HS-27A (cell line): ENCODE measurements at places on chromosomes 16 and 17.

DNA sequence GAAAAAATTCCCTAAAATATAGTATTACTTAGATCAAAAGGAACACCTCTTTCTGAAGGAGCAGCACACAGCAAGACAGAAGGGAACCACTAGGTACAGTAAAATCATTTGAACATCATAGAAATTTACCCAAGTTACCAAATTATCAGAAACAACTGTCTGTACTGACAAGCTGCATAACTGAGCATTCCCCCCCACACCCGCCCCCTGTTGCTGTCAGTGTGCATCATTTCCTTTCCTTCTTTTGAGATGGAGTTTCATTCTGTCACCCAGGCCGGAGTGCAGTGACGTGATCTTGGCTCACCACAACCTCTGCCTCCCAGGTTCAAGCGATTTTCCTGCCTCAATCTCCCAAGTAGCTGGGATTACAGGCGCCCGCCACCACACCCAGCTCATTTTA lies 120.7 kb downstream of the TRIM37 start:
- no peak for DNase-seq

GRCh38 chr16:84648595-84649510 lies 542 bp downstream of the KLHL36 start:
- no peak for DNase-seq

DNA sequence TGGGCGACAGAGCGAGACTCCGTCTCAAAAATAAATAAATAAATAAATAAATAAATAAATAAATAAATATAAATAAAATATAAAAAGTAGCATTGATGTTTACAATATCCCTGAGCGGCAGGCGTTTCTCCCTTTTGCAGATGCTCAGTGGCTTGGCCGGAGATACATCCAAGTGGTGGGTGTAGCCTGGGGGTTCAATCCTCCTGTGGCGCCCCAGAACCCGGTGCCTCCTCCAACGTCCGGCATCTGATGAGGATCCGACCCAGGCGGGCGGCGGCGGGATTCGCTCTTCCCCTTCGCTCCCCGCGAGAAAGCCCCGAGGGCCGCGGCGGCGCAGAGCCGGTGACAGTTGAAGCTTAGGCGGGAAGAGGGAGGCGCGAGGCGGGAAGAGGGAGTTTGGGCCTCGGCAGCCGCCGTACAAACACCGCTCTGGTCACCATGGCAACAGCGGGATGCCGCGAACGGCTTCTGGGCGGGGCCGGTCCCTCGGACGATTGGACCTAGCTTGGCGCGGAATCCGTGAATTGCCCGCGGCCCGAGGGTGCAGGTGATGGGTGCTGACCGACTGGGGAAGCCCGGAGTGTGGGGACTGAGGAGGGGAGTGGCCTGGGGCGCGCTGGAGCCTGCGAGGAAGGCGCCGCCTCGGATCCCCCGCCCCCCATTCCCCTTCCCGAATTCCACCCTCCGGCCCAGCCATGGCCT lies 12.7 kb upstream of the ALDOA start:
- peak; percentile 82 for DNase-seq

GRCh38 chr17:64694207-64694606 lies 32.1 kb upstream of the SMURF2 start:
- DNase-seq, result no peak

DNA sequence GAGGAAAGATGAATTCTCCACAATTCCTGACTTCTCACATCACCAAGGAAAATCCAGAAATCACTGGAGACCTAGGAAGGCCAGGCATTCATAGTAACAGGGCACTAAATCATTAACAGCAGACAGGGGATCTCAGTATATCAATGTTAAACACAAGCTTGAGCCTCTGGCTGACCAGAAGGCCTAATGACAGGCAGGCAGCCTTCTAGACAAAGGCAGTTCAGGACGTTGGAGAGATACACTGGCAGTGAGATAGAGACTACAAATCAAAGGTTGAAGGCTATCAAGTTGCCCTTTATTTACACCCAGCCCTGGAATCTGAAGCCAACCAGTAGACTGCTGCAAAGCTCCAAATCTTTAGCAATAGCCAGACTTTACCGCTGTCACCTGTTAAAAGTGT lies 422.8 kb upstream of the CCL2 start:
- DNase-seq, result no peak

DNA sequence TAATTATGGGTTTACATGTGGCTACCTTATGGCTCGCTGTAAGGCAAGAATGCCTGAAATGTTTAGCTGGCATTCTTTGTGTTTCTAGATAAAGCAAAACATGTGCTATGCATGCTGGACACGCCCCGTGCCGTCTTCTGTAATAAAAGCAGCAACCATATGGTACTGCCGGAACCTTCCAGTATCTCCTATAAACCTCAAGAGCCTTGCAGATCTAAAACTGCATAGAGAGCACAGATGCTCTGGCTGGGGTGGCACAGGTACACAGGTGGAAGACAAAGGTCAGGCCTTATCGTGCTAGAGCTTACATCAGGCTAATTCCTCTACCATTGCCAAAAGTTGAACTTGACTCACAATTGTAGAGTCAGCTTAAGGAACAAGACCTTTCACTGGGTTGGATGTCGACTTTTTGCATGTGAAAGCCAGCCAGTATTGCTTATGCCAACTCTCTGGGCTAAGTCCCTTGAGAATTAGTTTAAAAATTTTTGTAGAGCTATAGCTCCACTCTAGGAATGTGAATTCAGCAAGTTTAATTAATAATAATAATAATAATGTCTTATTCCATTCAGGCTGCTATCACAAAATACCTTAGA lies 187.4 kb upstream of the CACNG5 start:
- no peak for DNase-seq

- DNase-seq, result no peak
Observed at GRCh38 chr17:62778990-62779681, 29.0 kb downstream of the MARCHF10 start.

DNA sequence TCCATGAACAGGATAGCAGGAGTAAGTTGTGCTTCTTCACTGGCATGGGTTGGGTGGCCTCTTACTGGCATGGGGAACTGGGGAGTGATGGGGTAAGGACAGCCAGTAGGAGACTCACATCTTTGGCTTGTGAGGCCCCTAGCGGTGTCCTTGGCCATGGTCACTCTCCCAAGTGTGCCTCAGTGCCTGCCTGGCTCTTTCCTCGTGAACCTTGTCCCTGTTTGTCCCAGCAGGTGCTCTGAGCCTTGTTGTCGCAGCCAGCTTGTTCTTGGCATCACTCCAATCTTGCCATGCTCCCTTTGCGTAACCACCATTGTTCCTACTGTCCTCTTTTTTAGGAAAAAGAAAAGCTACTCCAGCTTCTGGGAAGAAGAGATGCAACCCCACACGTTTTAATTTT lies 53.6 kb upstream of the SDK2 start:
- no peak for DNase-seq

DNA sequence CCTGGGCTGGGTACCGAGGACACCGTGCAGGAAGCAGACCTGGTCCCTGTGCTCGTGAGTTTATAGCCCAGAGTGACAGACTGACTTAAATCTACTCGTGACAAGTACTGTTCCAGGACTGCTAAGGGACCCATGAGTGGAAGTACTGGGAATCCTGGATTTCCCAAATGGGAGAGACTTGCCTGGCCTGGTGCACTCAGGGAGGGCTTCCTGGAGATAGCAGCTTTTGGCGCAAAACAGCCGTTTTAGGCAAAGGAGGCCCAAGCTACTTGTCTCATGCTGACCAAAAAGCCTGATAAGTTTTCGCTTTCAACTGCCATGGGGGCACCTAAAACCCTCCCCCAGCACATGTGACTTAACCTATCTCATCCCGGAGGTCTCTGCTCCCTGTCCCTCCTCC lies 51.4 kb downstream of the ATP2C2 start:
- DNase-seq, result no peak

GRCh38 chr16:67673712-67674580 lies 7.3 kb downstream of the C16orf86 start:
- no peak for DNase-seq

DNA sequence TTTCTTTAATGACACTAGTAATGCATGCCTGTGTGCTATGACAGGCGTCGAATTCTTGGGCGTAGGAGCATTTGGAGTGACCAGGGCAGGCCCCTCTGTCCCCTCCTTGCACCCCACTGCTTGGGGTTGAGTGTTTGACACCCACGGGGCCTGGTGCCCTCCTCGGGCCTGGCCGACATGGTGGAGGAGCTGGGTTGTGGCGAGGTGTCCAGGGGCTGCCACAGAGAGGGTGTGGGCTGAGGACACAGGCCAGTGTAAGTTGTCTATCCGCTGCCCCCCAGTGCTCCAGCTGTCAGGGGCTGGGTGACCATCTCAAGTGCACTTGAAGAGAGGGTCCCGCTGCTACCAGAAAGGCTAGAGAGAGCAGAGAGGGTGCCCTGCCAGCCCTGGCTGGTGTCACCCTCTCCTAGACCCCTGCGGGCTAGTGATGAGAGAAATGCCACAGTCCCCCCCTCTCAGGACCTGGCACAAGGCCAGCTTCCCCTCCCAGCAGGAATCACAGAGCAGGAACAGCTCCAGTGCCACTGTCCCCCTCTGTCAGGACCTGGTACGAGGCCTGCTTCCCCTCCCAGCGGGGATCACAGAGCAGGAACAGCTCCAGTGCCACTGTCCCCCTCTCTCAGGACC lies 30.5 kb downstream of the MGRN1 start:
- DNase-seq, result no peak

DNA sequence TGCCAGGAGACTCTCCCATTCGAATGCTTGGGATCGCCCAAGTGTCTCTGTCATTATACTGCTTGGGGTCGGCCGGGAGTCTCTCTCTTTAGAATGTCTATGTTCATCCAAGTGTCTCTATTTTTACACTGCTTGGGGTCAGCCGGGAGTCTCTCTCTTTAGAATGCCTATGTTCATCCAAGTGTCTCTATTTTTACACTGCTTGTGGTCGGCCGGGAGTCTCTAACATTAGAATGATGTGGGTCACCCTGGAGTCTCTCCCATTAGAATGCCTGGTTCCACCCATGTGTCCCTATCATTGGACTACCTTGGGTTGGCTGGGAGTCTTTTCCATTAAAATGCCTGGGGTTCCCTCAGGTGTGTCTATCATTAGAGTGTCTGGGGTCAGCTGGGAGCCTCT lies 2230.4 kb downstream of the TP53TG3F start:
- DNase-seq, result no peak

DNA sequence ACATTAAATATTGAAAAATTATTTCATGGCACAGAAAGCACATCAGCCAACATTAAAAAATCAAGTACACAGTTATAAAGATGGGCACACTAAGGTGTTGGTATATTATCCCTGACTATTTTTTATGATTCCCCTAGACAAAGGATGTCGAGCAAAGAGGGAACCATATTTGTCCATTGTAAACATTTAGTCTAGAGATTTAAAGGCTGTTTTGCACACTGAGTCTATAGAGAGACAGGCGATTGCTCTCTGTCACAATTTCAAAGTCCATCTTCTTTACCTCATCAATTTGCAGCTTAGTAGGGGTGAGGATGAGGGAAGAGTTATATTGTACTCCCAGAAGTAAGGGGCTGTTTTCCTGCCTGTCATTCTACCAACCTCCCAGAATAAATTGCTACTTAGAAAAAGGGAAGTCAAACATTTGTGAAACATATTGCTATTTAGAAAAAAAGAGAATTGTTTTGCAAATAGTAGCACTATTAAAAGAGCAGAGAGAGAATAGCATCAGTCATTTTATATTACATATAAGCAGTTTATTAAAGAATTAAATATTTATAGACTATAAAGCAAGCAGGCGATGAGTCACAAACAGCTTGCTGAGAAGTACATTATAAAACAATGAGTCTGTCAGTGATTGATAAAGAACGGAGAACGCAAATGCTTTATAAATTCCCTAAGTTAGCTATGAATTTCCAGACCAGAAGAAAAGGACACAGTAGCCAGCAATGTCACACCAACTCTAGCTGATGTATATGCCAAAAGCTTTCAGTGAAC lies 270.6 kb upstream of the PMFBP1 start:
- no peak for DNase-seq

DNA sequence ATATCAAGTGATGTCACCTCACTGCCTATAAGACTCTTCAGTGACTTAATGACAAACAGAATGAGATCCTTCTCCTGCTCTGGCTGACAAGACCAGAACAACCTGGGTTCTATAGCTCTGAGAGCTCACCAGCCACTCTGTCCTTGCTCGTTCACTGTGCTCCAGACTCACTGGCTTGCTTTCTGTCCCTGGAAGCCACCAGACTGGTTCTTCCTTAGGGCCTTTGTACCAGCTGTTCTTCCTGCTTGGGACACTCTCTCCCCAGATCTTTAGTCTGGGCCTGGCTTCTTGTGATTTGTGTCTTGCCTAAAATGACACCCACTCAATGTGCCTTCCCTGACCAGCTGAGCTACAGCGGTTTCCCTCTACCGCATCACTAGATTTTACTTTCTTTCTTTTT lies 76.1 kb downstream of the FTO start:
- DNase-seq, result no peak

- DNase-seq, result no peak
Observed at GRCh38 chr16:12876778-12877177, 24.6 kb upstream of the SHISA9 start.

- no peak for DNase-seq
Observed at GRCh38 chr17:48191362-48191761, 83.8 kb downstream of the SNX11 start.

- DNase-seq, result no peak
Observed at GRCh38 chr16:81707411-81708265, 71.5 kb upstream of the PLCG2 start.

DNA sequence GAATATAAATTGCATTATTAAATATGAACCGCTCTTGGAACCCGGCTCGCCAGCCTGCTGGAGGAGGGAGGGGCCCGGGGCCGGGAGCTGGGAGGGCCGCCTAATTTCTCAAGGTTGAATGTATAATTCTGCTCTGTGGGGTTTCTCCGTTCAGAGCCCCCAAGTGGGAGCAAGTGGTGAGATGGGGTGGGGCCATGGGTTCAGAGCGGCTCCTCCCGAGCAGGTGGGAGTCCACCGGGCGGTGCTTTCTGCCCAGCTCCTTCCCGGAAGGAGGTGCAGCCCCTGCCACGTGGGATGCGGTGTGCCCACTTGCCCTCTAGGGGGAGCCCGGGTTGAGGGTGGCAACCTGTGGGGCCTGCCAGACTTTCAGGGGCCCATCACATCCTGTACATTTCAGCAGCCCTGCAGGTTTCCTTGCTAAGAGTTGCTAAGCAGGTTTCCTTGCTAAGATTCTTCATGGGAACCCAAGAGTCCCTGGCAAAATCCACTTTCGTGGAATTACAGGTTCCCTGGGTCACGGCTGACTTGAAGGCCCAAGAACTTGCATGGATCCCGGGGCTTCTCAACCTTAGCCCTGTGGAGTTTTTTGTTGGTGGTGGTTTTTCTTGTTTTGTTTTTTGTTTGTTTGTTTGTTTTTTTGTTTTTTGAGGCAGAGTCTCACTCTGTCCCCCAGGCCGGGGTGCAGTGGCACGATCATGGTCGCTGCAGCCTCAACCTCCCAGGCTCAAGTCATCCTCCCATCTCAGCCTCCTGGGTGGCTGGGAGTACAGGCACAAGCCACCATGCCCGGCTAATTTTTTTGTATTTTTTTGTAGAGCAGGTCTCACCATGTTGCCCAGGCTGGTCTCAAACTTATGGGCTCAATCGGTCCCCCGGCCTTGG lies 196.7 kb upstream of the GSE1 start:
- no peak for DNase-seq
